ENCODE measurements at places on chromosomes 1 and 21.

DNA sequence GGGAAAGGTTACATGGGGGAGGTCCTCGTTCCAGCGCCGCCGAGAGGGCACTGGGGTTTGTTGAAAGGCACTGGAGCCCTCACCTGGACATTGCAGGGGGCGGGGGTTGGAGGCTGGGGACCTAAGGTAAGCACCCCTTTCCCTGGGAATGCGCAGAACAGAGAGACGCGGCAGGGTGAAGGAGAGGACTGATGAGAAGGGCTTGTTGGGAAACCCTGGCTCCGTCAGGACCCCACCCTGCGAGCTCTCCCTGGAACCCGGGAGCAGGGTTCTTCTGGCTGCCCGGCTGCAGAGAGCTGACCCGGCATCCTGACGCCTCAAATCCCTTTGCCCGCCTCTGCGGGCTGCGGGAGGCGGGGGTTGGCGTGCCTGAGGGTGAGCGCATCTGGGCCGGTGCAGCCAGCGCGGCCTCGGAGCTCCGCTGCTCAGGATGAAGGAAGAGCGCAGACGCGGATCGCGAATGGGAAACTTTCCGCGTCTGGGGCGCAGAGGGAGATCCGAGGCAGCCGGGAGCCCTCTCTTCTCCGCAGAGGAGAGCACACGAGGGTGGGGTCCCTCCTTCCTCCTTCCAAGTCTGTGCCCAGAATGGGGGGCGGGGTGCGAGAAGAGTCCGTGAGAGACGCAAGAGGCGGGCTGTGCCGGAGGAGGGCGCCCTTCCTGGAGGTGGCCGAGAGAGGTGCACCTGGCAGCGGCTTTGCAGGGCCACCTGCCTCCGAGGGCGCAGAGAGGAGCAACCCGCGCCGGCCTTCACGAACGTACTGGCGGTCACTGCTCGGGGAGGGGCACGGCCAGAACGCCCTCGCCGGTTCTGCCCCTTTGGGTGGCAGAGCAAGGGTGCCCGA is 2.4 kb downstream of the IGSF21 start:
- no peak for DNase-seq

- DNase-seq: no peak
Observed at GRCh38 chr1:216836316-216836715, 113.1 kb upstream of the ESRRG start.

GRCh38 chr1:91604632-91605031 is 104.0 kb downstream of the CDC7 start:
- DNase-seq: peak; percentile 30

DNA sequence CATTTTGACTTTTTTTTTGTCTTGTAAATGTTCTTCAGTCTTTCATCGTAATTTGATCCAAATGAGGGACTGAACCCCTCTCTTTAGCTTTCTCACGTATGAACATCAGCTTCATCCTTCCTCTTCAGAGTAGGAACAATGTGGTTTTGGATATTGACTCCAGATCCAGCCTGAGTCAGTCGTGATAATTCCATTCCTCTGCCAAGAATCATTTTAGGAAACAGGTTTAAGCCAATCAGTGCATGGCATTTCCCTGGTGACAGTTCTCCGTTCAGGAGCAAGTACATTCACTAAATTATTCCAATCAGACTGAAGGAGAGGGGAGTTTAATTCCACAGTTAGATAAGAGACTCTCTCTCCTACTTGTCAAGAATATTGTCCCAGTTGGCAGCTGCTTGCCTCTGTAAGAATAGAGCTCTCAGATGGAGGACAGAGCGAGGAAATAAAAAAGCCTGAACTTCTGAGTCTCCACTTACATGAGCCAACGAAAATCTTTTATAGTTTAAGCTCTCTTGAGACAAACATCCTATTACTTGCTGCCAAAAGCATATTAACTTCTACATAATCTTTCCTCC is 18.6 kb downstream of the RHOU start:
- no peak for DNase-seq

DNA sequence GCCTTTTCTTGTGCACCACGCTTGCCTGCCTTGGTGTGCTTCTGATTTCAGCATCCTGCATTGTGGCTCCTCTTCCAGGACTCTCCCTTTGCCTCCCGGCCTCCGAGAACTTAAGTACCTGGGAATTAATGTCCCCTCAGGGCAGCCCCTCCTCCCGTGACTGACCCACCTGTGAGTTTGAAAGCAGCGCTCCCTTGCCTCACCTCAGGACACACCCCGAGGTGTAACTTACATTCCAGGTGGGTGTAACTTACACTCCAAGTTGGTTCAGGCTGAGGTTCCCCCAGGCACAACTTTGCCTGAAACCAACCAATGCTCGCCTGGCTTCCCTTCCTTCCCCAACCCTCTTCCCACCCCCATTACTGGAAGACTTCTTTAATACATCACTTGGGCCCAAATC is 161.4 kb downstream of the KAZN start:
- no peak for DNase-seq

- DNase-seq: no peak
Observed at GRCh38 chr1:25008192-25008485, 78.1 kb upstream of the RUNX3 start.

DNA sequence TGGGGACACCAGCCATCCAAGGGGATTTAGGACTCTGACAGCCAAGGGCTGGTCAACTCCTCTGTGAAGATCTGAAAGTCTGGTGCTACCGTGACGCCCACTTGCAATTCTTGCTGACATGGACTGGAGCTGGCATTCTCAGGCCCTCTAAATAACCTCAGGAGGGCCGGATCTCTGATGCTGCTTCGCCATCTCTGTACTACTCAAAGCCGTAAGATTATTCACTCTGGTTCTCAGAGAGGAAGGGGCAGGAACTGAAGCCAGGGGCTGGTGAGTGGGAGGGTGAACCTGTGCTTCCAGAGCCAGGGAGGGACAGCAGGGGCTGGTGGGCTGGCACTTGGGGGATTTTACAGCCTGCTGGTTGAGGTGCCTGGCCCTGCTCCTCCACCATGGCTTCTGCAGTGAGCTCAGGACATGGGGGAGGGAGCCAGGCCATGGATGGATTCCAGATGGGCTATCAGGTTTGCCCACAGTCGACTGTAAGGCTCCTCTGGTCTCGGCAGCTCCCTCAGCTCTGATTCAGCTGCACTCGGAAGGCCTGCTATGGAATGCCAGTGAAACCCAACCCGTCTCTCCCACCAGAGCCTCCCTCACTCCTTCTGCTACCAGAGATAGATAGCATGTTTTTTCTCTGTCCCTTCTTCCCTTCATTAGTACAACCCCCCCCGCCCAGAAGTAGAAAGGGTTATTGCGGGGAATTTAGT is 84.5 kb downstream of the PLXNA2 start:
- peak; percentile 87 for DNase-seq

DNA sequence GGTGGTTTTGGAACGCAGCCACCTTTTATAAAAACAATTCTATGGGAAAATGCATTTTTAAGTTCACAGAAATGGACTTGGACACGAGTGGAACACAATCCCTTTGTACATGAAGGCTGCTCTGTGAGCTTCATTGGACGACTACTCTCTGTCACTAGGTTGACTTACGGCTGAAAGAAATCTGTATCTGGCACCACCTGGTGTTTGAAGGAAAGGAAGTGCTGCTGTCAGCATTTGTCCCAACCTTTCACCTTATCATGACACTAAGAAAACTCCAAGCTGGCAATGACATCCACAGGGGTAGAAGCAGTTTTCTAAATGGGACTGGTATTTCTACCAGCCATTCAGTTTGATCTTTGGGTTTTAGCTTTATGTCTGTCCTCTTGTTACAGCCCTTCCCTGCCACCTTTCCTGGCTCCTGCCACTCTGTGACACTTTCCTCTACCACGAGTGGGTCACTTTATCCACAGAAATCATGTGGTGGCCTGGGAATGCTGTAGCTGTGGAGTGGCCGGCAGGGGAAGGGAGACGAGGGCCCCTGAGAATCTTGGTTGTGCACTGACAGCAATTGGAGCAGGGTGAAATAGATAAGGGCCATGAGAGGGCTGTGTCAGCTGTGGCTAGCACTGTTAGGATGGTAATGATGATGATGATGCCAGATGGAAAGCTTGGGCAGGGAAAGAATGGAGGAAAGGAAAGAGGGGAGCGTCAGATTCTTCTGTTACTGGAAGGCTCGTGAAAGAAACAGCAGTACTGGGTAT is 85.2 kb downstream of the TBX19 start:
- no peak for DNase-seq

GRCh38 chr1:10888791-10889649 is 92.6 kb upstream of the CASZ1 start:
- no peak for DNase-seq

- peak; percentile 87 for DNase-seq
Observed at GRCh38 chr1:147640553-147641165, 29.7 kb downstream of the ACP6 start.

- no peak for DNase-seq
Observed at GRCh38 chr1:160520582-160520981, 2.5 kb downstream of the SLAMF6 start.

DNA sequence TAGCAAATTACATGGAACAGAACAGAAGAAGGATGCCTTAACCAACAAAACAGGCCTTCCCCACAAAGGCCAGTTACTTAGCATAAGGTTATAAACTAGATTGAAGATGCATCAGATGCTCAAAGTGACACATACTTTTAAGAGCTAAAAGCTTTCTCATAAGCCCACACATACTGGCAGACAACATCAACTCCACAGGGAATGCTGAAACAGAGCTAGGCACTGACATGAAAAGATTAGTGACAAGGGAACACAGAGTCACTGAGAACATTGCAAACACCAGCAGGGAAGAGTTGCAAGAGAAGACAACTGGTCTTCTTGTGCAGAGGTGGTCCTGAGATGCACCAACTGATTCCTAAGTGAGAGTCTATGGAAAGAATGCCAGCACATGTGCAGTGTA is 6.9 kb downstream of the TTC13 start:
- DNase-seq: no peak

DNA sequence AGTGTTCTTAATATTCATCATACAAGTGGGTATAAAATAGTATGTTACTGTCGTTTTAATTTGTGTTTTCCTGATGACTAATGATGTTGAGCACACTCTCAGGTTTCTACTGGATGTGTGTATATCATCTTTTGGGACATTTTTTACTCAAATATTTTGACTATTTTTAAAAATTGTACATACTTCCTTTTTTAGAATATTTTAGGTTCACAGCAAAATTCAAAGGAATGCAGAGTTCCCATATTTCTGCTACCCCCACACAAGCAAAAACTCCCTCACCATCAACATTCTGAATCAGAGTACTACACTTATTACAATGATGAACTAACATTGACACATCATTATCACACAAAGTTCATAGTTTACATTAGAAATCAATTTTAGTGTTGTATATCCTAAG is 114.5 kb downstream of the DPYD start:
- no peak for DNase-seq

GRCh38 chr1:85660541-85660940 is 47.7 kb downstream of the ZNHIT6 start:
- no peak for DNase-seq

DNA sequence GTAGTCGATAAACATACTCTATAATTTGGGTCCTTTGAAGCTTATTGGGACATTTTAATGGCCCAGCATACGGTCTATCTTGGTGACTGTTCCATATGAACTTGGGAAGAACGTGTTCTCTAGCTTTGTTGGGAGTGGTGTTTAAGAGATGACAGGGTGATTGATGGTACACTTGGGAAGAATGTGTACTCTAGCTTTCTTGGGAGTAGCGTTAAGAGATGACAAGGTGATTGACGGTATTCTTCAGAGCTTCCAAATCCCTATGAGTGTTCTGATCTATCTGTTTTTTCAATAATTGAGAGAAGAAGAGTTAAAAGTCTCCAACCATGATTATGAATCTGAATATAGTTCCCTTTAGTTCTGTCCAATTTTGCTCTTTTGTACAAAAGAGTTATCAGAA is 9.4 kb downstream of the NPHP4 start:
- no peak for DNase-seq

DNA sequence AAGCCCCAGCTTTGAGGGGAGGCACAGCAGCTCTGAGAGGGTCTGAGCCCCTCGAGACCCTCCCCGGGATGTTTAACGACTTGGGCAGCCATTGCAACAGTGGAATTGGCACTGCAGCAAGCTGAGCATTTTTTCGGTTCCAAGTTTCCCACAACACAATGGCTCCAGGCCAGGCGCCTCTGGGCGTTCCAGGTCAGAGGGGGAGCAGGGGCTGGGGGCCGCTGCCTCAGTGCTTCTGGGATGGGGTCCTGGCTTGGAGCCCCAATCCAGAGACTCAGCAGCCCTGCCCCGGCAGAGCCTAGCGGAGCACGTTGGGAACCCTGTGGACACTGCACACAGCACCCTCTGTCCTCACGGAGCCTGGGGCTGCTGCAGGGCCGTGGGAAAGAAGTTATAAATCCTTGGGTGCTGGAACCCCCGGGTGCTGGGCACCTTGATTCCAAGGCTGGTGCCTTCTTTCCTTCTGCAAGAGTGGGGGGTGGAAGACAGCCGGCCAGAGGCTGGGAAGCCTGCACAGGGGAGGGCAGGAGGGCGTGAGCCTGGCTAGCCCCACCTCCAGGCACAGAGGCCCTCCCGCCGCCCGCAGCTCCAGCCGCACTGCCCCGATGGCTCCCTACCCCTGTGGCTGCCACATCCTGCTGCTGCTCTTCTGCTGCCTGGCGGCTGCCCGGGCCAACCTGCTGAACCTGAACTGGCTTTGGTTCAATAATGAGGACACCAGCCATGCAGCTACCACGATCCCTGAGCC is 50.1 kb downstream of the COL18A1 start:
- peak; percentile 86 for DNase-seq

- no peak for DNase-seq
Observed at GRCh38 chr1:109181807-109182163, 31.9 kb upstream of the SARS1 start.

DNA sequence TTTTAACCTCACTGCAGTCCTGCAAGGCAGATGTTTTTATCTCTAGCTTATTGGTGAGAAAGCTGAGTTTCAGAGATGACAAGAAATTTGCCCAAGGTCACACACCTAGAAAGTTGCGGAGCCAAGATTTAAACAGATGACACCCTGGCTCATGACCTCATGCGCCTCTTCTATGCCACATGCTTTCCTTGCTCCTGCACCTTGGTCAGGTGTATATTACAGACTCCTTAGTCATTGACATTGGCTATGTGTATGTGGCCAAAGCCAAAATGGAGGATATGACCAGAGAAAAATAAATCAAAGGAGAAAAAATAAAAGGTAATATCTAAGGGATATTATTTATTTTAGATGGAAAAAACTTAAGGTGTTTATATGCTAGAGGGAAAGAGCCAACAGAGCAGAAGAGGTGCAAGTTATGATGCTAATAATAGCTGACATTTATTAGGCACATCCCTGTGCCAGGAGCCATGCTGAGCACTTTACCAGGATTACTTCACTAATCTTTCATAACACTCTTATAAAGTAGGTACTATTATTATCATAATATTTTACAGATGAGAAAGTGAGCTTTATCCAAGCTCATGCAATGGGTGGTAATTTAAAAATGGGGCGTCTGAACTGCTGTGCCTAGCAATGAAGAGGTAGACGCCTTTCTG is 13.8 kb upstream of the MYOC start:
- no peak for DNase-seq

DNA sequence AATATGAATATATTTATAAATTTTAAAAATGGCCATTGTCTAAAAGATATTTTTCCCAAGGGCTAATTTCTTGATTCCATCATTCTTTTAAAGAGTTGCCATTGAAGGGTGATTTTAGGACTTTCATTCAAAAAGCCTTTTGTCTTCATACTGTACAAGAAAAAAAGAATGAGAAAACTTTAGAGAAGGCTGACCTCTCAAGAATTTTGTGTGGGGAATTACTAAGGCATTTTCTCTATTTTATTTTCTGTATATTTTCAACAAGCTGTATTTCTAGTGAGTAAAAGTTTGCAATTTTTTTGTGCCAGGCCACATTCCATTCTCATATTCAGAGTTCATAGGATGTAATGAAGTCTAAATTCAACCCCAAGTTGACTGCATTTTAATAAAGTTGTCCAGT is 49.3 kb downstream of the IVNS1ABP start:
- no peak for DNase-seq

Measured in AG08396 (cell line).